ENCODE measurements at places on chromosomes 7 and 10.

DNA sequence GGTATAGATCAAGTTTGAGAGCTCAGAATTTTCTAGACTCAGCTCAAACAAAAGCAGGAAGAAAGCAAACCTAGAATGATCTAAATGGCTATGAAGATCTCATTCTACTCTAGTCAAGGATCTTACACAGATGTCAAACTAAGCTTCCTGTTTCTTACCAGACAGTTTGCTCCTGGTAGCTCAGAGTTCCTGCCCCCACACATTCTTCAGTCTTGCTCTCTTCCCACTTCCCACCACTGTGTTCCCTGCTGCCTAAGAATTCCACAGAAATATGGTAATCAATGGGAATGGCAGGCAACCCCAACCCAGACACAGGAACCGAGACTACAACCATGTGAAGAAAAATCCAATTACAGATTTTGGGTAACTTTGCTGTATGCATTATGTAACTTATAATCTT is 133.4 kb upstream of the PTN start:
- DNase-seq = no peak

DNA sequence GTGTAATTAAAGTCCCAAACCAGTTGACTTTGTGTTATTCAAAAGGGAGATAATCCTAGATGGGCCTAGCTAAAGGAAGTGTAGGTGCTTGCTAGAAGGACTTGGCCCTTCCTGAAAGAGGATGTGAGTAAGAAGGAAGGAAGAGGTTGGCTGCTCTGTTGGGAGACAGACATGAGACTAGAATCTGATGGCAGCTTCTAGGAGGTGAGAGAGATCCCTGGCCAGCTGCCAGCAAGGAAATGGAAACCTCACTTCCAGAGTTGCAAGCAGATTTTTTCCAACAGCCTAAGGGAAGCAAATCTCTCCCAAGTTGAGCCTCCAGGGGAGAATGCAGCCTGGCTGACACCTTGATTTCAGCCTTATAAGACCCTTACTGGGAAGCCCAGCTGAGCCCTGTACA is 368.4 kb upstream of the ZMIZ1 start:
- DNase-seq = no peak

DNA sequence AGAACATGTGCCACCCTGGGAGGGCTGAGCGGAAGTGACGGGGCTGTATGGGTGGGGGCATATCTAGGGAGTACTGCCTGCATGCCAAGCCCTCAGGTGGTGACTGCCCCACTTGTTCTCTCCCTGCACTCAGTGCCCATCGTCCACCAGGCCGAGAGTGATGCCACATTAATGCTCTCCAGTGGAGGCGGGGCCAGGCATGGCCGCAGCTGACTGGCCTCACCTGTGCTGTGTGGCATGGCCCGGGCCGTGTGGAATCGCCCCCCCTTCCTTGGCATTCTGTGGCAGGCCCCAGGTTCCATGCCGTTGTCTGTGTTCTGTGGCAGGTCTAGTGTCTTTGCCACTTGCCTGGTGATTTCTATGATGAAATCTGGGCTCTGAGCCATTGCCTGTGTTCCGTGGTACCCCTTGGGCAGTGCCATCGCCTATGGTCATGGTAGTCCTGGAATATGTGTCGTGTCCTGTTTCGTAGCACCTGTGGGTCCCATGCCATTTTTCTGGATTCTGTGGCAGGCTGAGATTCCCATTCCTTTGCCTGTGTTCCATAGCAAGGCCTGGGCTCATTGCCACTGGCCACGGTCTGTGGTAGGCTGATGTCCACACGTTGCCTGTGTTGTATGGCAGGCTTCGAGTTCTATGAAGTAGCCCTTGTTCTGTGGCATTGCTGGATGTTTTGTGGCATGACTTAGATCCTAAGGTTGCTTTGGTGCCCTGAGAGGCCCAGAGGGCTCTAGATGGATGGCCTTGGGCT is 8.9 kb downstream of the FLNC start:
- DNase-seq = no peak

GRCh38 chr7:37665352-37666022 is 18.1 kb upstream of the GPR141 start:
- DNase-seq = no peak

DNA sequence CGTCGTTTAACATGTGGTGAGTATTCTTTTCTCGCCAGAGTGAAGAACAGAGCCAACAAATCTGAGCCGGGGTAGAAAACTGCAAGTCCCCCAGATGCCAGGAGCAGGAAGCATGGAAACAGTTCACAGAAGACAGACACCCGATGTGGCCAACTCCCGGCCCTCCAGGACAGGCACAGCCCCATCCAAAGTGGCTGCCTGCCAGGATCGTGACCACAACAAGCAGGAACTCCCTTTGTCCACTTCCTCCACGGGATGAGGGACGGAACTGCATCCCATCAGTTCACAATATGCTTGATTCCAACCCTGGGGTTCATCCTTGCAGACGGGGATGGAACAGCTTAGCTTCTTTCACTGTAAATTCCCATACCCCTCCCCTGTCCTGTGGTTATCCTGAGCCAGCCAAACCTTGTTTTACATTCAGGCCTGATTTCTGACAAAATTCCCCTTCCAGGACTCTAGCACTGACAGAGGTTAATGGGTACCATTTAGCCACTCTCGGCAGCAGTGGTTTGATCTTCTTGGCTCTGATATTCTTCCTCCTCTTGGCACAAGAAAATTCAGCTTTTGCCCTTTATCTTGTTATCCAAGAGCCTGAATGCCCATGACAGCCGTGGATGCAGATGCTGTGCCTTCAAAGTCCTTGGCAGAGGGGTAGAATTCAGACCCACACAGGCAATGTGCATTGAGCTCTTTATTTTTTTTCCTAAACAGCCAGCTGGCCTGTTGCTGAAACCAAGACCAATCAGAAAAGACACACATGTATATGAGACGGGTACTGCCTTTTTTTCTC is 105.5 kb upstream of the FAM204A start:
- DNase-seq = no peak

- no peak for DNase-seq
These were observed 583.6 kb downstream of the TCERG1L start for GRCh38 chr10:130727766-130728490.

GRCh38 chr7:135980665-135981180 is 3.6 kb upstream of the MTPN start:
- peak; percentile 57 for DNase-seq

- DNase-seq = no peak
These were observed 112.1 kb downstream of the AKR1D1 start for GRCh38 chr7:138188290-138188858.

DNA sequence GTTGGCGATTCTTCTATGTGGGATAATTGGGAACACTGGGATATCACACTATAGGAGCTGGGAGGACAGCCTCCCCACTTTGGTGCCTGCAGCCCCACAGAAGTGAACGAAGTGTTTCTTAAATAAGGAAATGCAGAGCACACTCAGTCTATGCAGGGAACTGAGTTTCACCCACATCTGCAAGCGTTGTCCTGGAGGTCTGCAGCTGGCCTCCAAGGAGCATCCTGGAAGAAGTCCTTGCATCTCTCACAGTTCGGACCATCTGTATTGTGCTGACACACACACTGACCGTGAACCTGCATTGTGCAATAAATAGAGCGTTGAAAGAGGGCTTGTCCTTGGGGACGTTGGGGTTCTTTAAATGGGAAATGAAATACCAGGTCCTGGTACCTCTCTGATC is 25.8 kb downstream of the LAMB4 start:
- no peak for DNase-seq

- DNase-seq = no peak
These were observed 305.6 kb upstream of the FZD1 start for GRCh38 chr7:90958647-90959046.

GRCh38 chr7:47336472-47337425 is 245.2 kb downstream of the TNS3 start:
- DNase-seq = no peak

GRCh38 chr7:144653449-144653848 is 182.4 kb downstream of the TPK1 start:
- no peak for DNase-seq

GRCh38 chr7:101216860-101217387 is 457 bp downstream of the PLOD3 start:
- DNase-seq = no peak

DNA sequence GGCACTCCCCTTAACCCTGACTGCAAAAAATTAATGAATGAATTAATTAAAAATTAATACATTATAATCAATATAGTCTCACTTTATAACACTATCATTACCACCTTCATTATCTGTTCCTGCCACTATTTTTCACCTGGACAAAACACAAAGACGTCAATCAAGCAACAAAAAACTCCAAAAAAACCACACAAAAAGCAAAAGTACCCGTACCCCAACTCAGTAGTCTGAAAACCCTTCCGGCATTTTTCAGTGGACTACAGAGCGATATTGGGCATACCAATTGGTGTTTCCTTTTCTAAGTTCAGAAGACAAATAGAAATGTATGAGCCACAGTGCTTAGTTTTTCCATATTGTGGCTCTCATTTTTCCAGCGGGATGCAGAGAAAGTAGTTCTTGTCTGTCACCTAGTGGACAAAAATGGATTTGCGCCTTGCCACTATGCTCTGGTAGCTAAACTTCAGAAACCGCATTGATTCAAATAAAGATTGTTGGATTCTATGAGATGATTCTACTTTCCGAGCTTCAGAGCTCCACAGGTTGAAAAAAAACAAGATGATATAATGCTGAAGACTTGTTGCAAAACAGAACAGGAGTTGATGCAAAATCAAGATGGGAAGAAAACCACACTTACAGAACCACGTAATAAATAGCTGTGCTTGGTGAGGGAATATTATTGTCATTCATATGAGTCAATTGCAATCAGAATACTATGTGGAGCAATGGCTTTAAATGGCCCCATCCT is 50.6 kb upstream of the ITGB1 start:
- peak; percentile 55 for DNase-seq
